ENCODE measurements at places on chromosomes 2 and 18.

GRCh38 chr2:134634054-134634753 lies 84.6 kb downstream of the TMEM163 start:
- DNase-seq: no peak

DNA sequence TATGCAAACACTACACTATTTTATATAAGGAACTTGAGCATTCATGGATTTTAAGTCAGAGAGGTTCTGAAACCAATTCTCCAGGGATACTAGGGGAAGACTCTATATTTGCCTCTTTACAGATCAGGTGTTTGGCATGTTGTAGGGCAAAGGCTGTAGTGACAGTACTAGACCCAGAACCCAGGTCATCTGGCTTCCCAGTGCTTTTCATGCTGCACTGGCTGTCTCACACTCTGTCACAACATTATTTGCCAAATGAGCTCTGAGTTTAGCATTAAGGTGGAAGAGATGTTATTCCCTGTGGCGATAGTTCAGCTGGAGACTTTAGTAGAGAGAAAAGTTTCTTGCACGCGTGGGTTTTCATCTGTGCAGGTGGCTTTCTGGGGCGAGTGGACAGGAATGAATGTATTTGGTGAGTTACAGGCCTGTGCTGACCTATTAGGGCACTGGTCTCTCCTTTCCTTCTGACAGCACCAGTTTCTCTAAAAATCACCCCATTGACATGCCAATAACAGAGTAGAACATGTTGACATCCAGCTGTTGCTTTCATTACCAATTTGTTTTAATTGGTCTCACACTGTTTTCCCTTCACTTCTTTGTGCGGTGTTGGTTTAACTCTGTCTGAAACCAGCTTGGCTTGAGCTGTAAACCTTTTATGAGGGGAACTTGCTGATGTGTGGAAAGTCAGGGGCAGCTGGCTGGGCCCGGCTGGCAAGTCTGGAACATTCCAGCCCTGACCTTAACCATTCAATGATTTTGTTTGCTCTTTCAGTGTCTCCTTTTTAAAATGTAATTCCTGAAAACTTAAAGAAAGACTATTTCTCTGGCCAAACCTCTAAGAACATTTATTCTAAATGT lies 643.0 kb upstream of the FAM98A start:
- no peak for DNase-seq

DNA sequence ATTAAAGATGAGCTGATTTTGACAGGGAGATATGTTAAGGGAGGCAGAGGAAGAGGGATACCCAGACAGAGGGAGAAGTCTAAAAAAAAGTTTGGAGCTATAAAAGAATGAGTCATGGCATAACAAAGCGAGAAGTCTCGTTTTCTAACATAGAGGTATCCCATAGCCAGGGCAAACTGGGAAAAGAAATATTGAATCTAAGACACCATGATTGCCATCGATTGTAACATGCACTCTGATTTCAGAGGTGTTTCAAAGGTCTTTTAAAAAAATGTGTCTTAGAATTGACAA lies 110.7 kb downstream of the MDH1 start:
- DNase-seq: no peak

- peak; percentile 55 for DNase-seq
These were observed 1.6 kb downstream of the SMAD7 start for GRCh38 chr18:48949050-48949605.

DNA sequence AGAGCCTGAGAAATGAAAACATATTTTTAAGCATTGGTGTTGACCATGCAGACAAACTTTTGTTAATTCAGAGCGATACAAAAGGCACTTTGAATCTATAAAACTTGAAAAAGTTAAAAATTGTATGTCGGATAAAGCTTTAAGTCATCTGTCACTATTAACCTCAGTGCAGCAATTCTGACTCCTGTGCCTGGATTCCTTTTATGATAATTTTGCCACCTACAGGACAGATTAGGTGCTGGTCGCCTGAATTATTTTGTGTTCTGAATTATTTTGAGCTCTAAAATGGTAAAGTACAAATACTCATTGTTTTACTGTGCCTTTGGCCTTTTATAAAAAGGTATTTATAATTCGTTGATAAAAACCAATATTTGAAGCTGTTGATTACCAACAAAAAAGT lies 19.4 kb upstream of the RNF138 start:
- no peak for DNase-seq

DNA sequence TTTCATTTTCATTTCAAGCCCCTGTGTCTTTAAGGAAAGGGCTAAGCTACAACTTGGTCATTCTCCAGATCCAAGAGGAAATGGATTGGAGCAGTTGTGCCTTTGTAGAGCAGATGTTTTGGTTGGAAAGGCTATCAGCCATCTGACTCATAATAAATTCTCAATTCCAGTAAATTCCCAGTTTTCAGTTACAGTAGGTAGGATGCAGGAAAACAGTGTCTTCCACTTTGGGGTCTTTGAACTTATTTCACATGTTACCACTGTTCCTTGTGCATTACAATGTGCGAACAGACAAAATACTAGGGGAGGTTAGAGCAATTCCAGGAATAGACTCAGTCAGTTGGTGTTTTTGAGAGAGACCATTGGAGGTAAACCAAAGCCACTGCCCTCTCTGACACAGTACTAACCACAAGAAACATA lies 211.9 kb downstream of the BABAM2 start:
- DNase-seq: no peak

DNA sequence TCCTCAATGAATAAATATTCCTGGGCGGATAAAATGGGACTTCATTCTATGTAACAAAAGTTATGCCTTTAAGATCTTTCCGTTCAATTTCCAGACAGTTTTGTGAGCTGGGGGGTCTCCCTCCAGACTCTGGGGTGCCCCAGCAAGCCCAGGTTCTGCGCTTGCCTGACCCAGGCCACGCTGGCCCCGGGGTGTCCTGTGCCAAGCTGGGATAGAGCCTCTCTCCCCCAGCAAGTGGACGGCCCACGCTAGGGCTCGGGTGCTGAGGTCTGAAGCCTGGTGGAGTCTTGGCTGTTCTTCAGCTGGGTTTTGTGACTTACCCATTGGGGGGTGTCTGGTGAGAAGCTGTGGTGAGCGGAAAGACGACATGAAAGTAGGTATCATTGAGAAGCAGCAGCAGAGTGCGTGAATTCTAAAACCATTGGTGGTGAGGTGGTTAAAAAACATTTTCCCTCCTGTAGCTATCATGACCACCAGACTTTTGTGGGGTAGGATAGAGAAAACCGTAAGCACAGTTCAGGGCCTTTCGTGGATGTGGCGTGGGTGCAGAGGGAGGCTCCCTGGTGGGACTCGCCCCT lies 346.8 kb downstream of the ANAPC1 start:
- no peak for DNase-seq

DNA sequence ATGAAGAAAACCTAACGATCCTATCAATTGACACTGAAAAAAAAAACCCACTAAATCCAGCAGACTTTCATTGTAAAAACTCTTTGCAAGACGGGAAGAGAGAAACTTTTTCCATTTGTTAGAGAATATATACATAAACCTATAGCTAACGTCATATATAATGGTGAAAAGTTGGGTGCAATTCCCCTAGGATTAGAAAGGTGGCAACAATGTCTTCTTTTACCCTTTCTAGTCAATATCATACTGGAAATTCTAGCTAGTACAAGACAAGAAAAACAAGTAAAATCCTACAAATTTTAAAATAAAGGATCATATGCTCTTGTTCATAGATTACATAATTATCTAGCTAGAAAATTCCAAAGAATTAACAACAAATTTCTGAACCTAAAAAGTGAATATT lies 1596.5 kb upstream of the LRRTM1 start:
- no peak for DNase-seq

DNA sequence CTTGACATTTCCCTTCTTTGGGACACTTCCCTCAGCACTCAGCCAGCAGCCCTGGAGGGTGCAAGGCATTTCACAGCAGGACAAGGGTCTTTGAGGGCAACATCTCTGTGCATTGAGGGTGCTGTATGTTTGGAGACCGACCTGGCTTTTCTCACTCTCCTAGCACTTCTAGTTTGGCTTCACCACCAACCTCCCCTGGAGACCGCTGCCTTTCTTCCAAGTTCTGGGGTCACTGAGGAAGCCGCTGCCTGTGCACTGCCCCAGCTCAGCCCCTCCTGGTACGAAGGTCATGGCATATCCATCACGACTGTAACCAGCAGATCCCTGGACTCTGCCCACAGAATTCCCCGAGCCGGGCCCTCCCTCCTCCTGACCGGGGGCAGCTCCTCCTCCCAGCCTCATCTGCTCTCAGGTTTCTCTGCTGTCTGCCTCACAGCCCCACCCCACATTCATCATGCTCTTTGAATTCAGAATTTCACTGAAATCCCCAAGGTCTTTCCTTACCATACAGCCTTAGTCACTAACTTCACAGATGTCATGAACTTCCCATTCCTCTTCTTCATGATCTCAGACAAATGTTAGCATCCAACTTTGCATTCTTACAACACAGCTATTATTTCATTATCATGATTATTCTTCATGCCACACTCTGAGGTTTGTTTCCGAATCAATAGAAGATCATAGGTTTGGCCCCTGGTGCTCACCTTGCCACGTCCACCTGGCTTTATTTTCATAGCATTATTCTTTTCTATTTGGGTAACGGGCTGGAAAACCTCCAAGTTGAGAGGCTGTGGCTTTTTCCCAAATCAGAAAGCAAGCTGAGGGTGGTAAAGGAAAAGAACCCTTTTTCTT lies 113.0 kb upstream of the COPS8 start:
- no peak for DNase-seq

- no peak for DNase-seq
These were observed 289.6 kb downstream of the METTL4 start for GRCh38 chr18:2281523-2282199.

GRCh38 chr2:109151519-109151918 lies 22.5 kb downstream of the SH3RF3 start:
- no peak for DNase-seq

DNA sequence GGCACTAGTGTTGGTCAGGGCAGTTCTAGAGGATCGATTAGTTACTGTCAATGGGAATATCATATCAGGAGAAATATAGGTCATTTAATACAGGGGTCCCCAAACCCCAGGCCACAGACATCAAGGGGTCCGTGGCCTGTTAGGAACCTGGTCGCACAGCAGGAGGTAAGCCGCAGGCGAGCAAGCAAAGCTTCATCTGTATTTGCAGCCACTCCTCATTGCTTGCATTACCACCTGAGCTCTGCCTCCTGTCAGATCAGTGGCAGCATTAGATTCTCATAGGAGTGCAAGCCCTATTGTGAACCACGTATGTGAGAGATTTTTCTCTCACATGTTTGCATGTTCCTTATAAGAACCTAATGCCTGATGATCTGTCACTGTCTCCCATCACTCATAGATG lies 81.9 kb downstream of the DSC3 start:
- DNase-seq: no peak

GRCh38 chr2:239608260-239608659 lies 207.4 kb upstream of the HDAC4 start:
- DNase-seq: no peak

Data from activated T-helper 1 cell treated with Interleukin-2 at 50 U/mL for 16 hours (primary cell).